ENCODE measurements at places on chromosomes 4 and X. TPM values are rescaled to one million over a fixed set of nuclear protein-coding genes. Genes with fewer than 3 reads are reported as not detected.

FAM199X gene
- 11.0 TPM for total RNA-seq

GRCh38 chrX:809081-809480, 178.5 kb downstream of the SHOX start:
- no peak for DNase-seq

MBNL3 gene
- 3.5 TPM for total RNA-seq

SLC30A9 gene
- total RNA-seq, result 72.1 TPM

ANOS1 gene
- not detected for total RNA-seq

DNA sequence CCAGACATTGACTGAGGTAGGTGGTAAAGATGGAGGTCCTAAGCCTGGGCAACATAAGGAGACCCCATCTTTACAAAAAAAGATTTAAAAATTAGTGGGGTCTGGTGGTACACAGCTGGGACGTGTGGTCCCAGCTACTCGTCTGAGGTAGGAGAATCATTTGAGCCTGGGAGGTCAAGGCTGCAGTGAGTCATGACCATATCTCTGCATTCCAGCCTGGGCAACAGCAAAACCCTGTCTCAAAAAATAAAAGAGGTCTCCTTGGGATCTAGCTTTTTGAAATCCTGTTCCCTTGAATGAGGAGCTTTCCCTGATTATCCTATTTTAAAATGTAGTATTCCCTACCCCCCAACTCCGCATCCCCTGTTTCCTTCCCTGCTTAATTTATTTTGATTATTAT, 78.7 kb upstream of the OGT start:
- DNase-seq, result no peak

DNA sequence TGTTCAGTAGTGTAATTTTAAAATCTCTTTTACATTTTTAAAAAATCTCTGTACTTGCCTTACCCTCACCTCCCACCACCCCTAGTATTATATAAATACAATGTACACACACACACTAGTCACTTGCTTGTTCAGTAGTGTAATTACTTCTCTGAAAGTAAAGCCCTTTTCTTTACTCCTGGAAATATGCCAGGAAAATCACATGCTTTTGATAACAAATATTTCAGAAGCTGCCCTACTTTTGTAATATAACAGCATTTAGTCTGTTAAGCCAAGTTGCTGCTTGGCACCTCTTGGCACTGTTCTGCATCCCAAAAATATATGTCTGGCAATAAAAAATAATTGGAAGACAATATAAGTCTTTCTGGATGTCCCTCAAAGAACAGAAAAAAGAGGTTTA, 172.8 kb upstream of the APOOL start:
- DNase-seq, result no peak

GRCh38 chr4:169042608-169043007, 32.6 kb upstream of the CBR4 start:
- DNase-seq, result no peak

- no peak for DNase-seq
Observed at GRCh38 chrX:149010853-149011224, 494.3 kb downstream of the IDS start.

TIGD2 gene
- total RNA-seq, result 5.0 TPM

DNA sequence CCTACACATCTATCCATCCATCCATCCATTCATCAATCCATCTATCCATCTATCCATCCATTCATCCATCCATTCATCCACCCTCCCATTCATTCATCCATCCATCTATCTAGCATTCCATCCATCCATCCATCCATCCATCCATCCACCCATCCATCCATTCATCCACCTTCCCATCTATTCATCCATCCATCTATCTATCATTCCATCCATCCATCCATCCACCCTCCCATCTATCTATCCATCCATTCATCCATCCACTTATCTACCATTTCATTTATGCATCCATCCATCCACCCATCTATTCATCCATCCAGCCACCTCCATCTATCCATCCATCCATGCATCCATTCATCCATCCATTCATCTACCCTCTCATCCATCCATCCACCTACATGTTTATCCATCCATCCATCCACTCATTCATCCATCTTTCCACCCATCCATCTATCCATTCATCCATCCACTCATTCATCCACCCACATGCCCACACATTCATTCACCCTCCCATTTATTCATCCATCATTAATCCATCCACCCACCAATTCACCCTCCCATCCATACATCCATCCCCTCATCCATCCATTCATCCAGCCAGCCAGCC, 258.5 kb downstream of the CRLF2 start:
- no peak for DNase-seq

- DNase-seq, result no peak
Observed at GRCh38 chrX:85620466-85620865, 241.0 kb upstream of the POF1B start.

DNA sequence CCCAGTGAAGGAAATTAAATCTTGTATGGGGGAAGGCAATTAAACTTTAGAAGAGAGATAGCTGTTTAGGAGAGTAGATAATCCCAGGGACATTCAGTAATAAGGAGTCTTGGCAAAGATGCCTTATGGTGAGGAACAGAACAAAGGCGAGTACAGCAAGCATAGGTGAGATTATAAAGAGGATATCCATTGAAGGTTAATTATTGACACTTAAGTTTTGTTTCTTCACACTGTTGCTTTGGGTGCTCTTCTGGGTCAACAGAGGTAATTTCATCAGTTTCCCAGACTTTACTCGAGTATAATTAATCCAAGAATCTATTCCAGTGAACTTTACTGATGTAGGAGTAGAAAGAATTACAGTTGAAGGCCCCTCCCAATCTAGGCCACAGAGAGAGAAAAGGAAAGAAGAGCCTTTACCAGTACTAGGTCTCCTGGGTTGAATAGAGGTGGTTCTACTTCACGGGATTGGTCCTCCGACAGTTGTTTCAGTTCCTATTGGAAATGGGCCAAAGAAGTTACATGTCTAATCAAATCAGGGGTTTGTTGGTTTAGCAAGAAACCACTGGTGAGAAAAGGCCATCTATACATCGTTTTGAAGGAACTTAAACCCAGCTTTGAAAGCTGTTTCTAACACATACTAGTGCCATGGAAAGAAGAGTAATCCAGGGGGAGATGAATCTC, 27.2 kb downstream of the EPGN start:
- no peak for DNase-seq

GRCh38 chr4:104351706-104352105, 143.0 kb downstream of the CXXC4 start:
- no peak for DNase-seq

GRCh38 chr4:80306260-80306659, 29.3 kb upstream of the CFAP299 start:
- DNase-seq, result peak; percentile 20

GPC4 gene
- 1.3 TPM for total RNA-seq

DCHS2 gene
- total RNA-seq, result 0.15 TPM

DNA sequence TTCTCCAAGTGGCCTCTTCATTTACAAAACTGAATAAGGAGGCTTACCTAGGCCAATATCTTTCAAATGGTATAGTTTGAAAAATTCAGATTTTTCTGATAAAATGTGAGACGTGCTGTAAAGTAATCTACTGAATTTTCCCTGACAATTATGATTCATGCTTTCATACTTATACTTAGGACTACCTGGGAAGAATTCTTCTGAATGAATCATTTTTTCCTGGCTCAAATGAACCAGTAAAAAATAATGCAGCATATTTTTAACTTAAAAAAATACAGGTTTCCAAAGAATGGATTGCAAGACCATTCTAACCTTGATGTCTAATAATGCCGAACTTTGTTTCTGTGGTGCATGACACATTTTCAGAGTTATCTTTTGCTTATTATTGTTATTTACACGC, 375.4 kb downstream of the ZNF674 start:
- DNase-seq, result no peak

DNA sequence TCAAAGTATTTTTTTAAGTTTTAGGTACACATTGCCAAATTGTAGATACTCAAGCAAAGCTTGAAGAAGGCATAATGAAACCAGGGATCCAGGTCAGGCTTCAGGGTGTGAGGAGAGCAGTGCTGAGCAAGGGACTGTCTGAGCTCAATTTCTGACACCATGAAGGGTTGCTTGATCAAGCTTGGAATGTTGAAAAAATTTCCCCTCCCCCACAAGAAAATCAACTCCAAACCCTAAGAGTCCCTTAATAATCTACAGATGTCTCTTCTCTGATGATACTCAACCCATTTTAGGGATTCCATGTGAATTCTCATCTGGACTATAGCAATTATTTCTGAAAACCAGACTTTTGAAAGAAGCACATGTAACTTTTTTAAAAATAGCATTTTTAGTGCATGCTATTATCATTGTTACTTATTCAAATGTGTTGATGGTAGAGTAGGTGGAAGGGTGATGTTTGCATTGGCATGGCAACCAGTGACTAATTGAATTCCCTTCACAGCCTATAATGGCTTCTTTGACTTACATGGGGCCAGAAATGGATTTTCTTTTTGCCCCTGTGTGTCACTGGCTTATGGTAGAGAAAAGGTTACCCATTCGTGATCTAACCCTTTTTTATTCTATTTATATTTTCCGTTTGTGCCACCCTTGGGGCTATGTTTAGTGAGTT, 252.0 kb downstream of the FBXW7 start:
- DNase-seq, result peak; percentile 18

GRCh38 chr4:85209161-85209560, 242.7 kb upstream of the WDFY3 start:
- no peak for DNase-seq

- DNase-seq, result no peak
Observed at GRCh38 chr4:42709392-42710065, 52.6 kb upstream of the ATP8A1 start.

- DNase-seq, result no peak
Observed at GRCh38 chrX:109966246-109966645, 36.7 kb upstream of the TMEM164 start.

DNA sequence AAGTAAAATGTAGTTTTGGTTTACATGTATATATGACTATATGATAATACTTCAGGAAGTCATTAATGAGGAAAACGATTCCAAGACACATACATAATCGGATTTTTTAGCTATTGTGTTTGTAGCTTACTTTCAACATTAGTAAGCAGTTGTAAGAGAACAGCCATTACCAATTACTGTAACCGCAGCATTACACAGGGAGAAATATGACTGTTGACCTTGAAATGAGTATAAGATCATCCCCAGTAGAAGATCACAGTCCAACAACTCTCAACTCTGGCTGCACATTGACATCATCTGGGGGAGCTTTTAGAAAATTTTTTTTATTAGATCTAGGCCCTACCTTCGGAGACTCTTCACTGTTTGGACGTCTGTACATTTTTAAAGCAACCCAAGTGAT, 762.0 kb upstream of the MAGEB2 start:
- no peak for DNase-seq

DNA sequence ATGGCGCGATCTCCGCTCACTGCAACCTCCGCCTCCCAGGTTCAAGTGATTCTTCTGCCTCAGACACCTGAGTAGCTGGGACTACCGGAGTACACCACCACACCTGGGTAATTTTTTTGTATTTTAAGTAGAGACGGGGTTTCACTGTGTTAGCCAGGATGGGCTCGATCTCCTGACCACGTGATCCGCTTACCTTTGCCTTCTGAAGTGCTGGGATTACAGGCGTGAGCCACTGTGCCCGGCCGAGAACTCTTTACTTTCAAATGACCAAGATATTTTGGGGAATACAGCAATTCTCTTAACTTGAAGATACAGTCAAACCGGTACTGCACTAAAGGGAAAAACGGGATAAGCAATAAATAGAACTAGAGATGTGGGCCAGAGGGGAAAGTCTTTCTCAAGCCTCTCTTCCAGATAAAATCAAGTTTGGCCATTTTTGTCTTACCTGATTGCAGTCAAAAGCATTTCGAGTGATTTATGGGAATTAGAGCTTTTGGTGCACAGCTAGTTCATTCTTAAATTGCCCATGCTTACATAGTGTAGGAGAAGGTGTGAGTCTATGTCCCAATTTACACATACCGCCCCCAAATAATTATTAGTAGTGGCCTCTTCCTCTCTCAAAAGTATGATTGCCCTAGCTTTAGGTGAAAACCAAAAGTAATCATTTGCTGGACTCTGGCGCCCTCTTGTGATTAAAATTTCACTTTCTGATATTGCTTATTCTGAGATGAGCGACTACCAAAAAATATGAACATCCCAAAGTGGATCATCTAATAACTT, 53.2 kb upstream of the ABCG2 start:
- DNase-seq, result peak; percentile 11

- no peak for DNase-seq
Observed at GRCh38 chr4:99861120-99861905, 32.9 kb downstream of the LAMTOR3 start.

DNA sequence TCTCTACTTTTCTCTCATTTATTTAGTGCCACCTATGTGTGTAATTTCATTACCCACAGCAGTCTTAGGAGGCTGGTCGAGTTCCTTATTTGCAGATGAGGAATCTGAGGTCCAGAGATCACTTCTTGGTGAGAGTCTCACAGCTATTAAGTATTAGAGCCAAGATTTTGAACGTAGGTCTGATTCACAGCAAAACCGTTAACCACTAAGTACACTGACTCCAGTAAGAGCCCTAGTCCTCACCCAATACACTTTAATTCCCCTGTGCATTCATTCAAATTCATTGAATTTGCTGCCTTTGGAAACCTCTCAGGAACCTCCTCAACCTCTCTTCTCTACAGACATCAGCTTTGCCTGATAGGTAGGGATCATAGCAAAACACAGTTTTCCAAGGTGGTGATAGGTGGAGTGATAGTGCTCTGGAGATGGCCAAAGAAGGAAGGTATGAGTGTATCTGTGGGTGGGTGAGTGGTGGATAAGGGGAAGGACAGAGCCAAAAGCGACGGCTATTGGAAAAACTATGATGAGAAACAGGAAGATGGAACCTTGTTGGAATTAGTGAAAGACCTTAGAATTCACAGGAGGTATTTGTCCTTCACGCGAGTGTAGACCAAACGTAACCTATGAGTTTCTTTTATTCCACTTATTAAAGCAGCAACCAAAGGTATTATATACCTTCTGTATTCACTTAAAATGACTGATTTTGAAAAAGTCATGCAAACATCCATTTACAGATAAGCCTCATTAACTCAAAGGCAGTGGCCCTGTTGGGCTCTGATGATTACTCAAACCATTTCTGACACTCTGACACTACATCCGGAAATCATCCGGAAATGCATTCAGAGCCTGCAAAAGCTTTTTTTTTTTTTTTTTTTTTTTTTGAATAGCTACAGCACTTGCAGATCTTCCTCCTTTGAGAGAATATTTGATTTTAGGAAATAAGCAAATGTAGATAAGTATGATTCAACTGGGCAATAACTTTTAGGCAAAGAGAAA, 6.3 kb downstream of the FMR1 start:
- no peak for DNase-seq

DNA sequence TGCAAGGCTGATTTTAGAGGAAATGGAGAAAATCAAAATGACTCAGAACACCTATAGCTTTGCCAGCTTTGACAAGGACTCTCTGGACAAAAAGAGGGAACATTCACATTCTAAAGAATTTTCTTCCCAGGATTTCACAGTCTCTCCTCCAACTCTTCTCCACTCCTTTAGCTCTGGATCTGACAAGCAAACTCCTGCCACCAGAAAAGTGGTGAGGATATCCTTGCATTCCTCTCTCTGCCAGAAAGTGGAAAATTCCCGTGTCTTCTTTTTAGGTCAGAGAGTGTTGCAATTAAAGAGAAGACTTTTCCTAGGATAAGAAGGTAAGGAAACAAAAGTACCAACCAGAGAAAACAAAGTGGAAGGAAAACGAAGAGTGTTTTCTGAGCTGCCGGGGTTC, 16.1 kb upstream of the PDGFRA start:
- DNase-seq, result no peak

GRCh38 chr4:88938138-88938537, 118.8 kb downstream of the FAM13A start:
- DNase-seq, result peak; percentile 60

GRCh38 chrX:2913118-2913517, 16.0 kb downstream of the ARSD start:
- no peak for DNase-seq

Data from Daoy (cell line).